MV-4-11 (cell line): ENCODE measurements at places on chromosomes 2 and 18.

GRCh38 chr2:100840519-100840918 lies 20.6 kb downstream of the NPAS2 start:
- no peak for DNase-seq

DNA sequence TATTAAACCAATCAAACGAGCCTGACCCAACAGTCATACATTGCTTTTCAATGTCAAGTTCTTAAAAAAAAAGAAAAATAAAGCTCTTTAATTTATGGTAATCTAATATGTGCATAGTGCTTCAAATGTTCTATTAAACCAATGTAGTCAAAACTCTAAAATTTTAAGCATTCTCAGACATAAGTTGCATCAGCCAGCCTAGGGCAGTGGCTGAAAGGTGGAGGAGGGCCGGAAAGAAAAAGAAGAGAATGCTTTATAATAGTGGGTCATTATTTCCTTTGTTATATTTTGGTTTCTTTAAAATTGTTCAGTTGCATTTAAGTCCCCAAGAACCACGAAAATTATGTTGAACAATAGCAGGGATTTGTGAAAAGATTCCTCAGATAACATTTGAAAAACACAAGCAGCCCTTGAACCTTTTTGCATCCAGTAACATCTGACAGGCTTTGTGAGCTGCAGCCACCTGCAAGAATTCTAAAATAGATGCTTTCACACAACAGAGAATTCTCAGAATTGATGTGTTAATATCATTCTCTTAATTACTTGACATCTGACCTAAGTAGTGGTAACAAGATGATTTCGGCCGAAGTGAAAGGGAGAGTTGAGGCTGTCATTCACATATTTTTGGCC lies 252.1 kb downstream of the CDCA7 start:
- no peak for DNase-seq

DNA sequence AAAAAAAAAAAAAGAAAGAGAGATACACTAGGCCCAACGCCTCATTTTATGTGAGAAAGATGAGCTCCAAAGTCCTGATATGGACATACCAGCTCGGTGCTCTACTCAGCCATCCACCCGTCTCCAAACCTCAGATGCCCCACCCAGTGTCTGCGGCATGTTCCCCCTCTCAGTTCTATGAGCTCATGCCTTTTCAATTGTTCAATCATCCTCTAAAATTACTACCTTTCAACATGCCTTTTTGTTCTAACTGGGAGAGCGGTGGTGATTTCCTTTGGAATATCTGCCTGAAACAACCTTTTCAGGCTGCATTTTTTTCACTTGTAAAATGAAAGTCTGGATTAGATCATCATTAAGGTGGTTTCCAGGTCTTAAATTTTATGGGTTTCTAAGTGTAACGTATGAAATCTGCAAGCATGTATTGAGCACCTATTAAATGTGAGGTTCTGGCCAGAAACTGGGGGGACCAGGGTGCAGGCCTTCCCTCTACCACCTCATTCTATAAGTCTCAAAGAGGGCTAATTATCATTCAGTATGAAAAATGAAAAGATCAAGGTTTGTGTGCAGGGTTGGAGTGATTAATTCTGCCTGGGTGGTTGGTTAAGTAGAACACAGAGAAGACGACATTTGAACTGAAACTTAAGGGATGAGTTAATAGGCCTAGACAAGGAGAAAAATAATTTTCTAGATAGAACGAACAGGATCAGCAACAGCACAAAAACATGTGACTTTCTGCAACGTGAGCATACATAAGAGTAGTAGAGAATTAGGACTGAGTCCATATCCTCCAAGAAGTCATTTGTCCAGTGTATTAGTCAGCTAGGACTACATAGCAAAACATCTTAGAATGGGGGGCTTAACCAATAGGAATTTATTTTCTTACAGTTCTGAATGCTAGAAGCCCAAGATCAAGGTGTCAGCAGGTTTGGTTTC lies 87.4 kb upstream of the GLS start:
- no peak for DNase-seq

GRCh38 chr2:241676665-241677064 lies 9.9 kb downstream of the DTYMK start:
- DNase-seq = no peak

DNA sequence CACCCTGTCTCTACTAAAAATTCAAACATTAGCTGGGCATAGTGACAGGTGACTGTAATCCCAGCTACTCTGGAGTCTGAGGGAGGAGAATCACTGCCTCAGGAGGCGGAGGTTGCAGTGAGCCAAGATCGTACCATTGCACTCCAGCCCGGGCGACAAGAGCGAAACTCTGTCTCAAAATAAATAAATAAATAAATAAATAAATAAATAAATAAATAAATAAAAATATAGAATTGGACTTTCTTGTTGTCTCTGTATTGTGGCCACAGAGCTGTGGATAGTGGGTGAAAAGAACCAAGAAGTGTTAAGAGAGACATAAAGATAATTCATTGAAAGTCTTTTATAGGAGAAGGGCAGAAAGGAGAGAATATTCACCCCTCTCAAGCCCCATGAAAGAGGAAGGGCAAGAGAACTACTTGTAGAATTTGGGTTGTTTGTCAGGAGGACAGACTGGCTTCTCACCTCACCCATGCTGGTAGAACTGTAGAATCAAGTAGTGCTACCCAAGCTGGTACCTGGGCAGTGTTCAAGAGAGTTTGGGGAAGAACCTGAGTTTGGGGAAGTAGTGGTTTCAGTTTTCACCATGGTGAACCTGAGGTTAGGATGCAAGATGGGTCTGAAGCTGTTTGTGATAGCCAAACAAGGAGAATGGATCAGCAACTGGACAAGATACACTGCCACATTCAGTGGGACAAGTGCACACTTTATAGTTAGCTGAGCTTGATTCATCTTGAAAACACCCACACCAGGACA lies 256.5 kb downstream of the CD226 start:
- no peak for DNase-seq

GRCh38 chr2:30026091-30027055 lies 105.0 kb upstream of the ALK start:
- no peak for DNase-seq

- no peak for DNase-seq
Observed at GRCh38 chr2:58106896-58107295, 60.3 kb downstream of the VRK2 start.

DNA sequence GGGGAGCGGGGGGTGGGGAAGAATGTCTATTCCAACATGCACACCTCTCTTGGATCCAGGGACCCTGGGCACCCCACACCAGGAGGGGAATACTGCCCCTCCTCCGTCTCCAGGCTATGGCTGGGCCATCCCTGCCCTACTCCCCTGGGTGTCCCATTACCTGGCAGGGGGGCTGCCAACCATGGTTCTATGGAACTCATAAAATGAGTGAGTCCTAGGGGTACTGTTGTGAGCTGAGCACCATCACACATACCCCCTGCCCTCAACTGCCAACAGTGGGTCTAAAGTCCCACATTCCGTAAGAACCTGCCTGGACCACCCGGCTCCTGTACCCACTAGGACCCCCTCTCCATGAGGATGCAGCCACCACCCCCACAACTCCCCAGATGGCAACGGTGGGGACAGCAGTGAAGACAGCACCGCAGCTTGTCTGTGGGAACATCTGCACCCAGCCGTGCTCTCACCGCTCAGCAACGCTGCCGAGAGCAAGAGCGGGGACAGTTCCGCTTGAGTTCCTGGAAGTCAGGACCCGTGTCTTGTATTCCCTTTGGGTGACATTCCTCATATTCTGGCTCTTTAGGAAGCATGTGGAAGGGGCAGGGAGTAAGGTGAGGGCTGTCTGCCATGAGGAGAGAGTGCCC lies 41.5 kb downstream of the BIN1 start:
- DNase-seq = peak; percentile 69

DNA sequence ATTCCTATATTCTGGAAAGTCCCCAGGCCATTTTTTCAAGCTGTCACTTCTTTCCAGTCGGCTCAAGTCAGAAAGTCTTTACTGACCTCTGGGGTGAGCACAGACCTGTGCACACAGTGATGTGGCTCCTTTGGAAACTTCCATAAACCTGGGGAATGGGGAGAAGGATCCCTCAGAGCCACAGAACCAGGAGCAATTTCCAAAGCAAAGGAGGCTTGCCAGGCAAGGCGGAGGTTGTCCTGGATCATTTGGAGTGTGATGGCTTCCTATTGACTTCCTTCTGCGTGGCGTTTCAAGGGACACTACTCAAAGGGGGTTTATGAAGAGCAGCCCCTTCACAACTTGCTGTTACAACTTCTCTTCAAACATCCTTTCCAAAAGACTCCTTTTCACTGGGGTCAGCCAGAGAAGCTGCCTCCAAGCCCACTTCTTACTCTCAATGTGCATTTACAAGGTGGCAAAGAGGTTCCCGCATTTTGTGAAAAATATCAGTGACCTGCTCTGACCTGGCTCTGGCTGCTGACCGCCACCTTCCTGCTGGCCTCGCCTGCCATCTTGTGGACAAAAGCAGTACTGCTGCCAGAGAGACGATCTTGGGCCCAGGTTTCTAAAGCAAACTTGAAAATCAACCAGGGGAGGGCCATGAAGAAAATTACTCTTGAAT lies 18.2 kb upstream of the TMEM247 start:
- peak; percentile 64 for DNase-seq

DNA sequence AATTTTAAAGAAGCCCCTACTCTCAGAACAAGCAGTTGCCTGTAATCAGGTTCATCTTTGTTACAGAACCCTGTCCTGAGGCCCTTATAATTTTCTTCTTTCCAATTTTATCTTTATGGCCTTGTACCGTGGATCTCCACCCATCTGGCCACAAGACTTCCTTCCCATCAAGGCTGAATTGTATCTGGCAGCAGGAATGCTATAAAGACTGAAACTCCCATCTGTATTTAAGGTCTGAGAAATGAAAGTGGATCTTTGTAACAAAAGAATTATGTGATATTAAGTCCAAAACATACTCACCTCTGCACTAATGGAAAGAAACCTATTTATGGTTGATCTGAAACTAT lies 91.8 kb downstream of the METTL8 start:
- DNase-seq = no peak

DNA sequence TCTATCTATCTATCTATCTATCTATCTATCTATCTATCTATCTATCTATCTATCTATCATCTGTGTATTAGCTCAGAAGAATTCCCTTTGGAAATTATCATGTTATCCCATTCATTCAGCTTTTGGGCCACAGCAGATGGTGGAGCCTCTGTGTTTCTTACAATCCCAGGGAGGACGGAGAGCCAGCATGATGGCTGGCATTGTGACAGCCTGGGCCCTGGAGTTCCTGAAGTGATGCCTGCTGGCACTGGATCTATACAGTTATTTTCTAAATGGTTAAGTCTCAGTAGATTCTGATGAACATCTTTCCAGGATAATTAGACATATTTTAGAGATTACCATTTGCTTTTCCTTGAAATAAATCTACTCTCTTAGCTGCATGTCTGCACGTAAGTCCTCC lies 385.4 kb upstream of the NXPH2 start:
- no peak for DNase-seq

DNA sequence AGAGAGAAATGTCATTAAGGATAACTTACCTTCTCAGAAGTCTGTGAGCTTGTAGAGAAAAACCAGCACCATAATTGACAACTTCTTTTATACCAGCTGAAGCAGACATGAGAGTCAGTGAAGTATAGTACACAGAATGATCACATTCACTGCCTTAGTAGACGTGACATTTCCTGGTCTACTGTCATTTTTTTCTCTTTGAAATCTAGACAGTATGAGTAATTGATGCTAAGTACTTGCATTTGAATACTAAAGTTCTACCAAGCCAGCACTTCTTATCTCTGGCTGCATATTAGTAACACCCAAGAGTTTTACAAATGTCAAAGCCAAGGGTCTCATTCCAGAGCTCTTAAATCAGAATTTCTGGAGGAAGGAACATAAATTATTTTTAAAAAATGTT lies 25.4 kb upstream of the ACADL start:
- no peak for DNase-seq

- no peak for DNase-seq
Observed at GRCh38 chr2:190717764-190718651, 69.1 kb downstream of the NAB1 start.

DNA sequence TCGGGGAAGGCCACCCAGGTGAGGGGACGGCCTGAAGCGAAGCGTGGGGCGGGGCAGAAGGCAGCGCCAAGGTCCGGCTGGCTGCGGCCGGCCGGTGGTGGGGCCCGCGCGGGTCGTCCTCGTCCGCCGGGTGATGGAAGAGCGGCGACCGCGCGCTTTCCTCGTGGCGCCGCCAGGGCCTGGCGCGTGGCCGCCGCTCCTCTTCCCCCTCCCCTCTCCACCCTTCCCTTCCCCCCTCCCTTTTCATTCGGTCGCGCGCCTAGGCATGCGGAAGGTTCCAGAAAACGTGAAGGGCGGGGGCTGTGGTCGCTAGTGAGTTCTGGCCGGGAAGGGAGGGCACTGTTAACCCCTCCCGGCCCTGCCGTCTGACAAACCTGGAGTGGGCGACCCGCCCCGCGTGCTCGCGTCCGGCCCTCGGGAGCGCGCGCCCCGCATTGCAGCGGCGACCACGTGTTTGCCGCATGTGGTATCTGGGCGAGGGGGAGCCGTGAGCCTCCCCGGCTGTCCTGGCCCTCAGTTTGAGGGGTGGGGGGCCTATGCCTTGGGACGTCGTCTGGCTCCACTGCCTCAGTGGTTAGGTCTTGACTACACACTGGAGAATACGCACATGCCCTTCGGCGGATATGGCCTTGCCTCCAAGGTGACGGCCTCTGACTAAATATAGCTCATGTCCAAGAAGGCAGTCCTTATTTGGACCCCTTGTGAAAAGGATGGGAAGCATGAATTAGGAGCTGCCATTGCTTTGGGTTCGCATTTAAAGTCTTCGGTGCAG lies 579 bp downstream of the MAT2A start:
- peak; percentile 60 for DNase-seq

- DNase-seq = no peak
Observed at GRCh38 chr2:28403370-28403956, 10.8 kb downstream of the FOSL2 start.

DNA sequence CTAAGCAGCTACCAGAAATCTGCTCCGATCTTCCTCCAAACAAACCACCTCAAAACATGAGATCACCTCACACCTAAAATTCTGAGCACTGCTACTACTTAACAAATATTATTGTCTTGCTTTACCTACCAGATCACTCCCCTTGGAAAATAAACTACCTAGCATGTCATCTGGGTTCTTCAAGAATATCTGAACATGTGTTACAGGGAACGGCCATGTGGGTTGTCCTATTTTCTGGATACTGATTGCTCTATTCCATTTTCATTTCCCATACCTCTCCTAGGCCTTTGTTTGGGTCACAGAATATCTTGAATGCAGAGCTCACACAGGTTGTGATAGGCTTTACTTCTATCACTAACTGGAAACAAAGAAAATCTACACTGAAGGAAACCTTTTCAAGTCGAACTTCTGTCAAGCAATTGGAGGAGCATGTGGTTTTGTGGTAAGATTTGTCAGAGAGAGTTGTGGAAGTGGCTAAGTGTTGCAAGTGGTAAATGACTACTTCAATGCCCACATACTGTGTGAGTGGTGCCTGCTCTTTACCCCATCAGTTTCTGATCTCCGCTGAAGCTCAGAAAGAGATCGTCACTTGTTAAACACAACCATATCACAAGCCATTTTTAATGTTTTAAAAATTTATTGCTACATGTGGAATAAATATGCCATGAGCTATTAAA lies 739.1 kb upstream of the ZEB2 start:
- DNase-seq = peak; percentile 91
